ENCODE measurements at places on chromosomes 2 and 18. TPM values are rescaled to one million over a fixed set of nuclear protein-coding genes. Genes with fewer than 3 reads are reported as not detected.

GRCh38 chr2:191114403-191114886, 36.3 kb downstream of the STAT4 start:
- DNase-seq, result no peak

- no peak for DNase-seq
These were observed 35.2 kb downstream of the MTHFD2 start for GRCh38 chr2:74233648-74234047.

DNA sequence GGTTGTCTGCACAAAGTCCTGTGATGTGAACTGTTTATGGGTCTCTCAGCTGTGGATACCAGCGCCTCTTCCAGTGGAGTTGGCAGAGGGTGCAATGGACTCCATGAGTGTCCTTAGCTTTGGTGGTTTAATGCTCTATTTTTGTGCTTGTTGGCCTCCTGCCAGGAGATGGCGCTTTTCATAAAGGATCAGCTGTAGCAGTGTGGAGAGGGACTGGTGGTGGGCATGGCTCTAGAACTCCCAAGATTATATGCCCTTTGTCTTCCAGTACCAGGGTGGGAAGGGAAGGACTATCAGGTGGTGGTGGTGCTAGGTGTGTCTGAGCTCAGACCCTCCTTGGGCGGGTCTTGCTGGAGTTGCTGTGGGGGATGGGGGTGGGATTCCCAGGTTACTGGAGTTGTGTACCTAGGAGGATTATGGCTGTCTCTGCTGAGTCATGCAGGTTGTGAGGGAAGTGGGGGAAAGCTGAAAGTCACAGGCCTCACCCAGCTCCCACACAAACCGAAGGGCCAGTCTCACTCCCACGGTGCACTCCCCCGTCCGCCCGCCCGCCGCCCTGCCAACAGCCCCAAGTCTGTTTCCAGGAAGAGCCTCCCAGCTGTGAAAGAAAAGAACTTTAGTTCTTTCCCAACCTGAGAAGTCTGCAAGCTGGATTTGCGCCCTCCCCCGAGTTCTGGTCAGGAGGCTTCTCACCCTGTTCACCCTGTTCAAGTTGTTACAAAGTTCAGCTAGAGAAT, 108.1 kb downstream of the MARCO start:
- no peak for DNase-seq

- no peak for DNase-seq
These were observed 199.6 kb downstream of the MYCN start for GRCh38 chr2:16139663-16140615.

The ALK gene
- 1.2 TPM for total RNA-seq

The RNPEPL1 gene
- total RNA-seq, result 24.4 TPM

The GALNT5 gene
- under 0.01 TPM for total RNA-seq

The TMX3 gene
- 43.5 TPM for total RNA-seq

The SMYD5 gene
- 6.9 TPM for total RNA-seq

The ERICH2 gene
- total RNA-seq, result not detected

The RPE gene
- 40.5 TPM for total RNA-seq

The MAPRE3 gene
- total RNA-seq, result 7.8 TPM

The TCF23 gene
- not detected for total RNA-seq

The CRIM1 gene
- 57.4 TPM for total RNA-seq

The PSMA8 gene
- total RNA-seq, result not detected

The SPC25 gene
- total RNA-seq, result not detected

Data from sigmoid colon (tissue), 7 donors.